ENCODE measurements at places on chromosomes 5 and 9. TPM values are rescaled to one million over a fixed set of nuclear protein-coding genes. Genes with fewer than 3 reads are reported as not detected.

DNA sequence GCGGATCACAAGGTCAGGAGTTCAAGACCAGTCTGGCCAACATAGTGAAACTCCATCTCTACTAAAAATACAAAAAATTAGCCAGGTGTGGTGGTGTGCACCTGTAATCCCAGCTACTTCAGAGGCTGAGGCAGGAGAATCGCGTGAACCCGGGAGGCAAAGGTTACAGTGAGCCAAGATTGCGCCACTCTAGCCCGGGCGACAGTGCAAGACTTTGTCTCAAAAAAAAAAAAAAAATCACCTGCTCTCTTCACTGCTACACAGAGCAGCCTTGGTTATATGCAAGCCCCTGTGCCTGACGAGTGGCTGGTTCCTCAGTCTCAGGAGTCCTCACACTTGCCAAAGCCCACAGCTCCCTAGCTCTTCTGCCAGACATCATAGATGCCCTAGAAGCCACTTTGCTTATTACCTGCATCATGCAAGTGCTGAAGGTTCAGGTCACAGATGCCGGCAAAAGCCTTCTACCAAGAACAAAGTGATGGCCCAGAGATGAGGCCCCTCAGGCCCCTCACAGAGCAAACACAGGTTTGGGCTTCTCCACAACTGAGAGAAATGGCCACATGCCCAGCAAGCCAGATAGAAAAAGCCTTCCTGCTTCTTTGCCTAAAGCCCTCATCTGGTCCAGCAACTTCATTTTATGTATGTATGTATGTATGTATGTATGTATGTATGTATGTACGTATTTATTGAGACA, 176.4 kb downstream of the AUH start:
- no peak for DNase-seq

Gene CCDC192
- total RNA-seq, result not detected

Gene WDR55
- total RNA-seq, result 19.2 TPM

- DNase-seq, result no peak
Measured at GRCh38 chr9:18707489-18708205, 233.7 kb downstream of the ADAMTSL1 start.

Gene CACFD1
- total RNA-seq, result 1.9 TPM

DNA sequence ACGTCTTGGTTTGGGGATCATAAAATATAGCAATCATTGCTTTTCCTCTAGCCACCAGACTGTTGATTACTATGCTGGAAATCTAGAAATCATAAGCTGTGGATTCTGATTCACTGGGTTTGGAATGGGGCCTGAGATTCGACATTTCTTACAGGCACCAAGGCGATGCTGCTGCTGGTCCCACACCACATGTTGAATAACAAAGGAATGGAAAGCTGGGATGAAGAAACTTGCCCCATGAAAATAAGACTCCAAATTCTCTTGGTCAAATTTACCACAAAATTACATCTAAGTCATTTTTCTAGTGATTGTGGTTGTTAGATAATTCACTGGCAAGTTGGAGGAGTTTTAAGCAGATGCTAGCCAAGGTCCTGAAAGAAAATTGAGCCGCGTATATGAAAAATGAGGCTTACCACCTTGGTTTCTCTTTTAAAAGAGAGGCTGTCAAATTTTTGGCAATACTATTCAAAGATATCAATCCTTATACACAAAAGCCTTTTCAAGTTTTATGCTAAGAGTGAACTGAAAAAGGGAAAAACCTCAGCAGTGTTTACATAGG, 23.0 kb upstream of the MEIKIN start:
- DNase-seq, result no peak

- DNase-seq, result peak; percentile 26
Measured at GRCh38 chr5:172944741-172945140, 14.5 kb upstream of the RPL26L1 start.

GRCh38 chr9:77935974-77936373, 95.6 kb downstream of the GNAQ start:
- no peak for DNase-seq

- DNase-seq, result peak; percentile 1
Measured at GRCh38 chr9:28234894-28235277, 661.6 kb upstream of the C9orf72 start.

DNA sequence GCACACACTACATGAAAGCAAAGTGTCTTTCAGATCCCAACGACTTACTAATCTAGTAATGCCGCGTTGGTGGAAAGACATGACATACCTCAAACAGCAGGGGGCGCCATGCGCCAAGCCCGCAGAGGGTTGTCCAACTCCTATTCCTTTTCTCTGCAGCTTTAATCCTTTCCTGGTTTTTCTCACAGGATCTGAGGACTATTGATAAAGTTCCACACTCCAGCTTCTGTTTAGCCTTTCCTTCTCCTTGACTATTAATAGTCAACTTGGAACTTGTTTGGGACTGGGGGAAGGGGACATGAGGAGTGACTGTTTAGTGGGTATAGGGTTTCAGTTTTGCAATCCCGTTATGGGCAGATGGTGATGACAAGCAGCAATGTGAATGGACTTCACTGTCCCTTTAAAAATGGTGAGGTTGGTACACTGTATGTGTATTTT, 62.9 kb downstream of the OTULIN start:
- DNase-seq, result peak; percentile 81

DNA sequence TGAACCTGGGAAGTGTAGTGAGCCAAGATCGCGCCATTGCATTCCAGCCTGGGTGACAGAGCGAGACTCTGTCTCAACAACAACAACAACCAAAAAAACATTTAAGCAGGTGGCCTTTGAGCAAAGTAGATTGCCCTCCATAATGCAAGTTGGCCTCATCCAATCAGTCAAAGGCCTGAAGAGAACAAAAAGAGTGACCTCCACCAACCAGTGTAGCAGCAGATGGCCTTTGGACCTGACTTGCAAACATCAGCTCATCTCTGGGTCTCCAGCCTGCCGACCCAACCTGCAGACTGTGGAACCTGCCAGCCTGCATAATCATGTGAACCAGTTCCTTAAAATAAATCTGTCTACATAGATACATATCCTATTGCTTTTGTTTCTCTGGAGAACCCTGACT, 7.5 kb downstream of the FRRS1L start:
- no peak for DNase-seq

Gene BSPRY
- not detected for total RNA-seq

GRCh38 chr5:97149709-97150108, 7.3 kb upstream of the LIX1 start:
- DNase-seq, result no peak

Gene CBY3
- total RNA-seq, result 0.18 TPM

DNA sequence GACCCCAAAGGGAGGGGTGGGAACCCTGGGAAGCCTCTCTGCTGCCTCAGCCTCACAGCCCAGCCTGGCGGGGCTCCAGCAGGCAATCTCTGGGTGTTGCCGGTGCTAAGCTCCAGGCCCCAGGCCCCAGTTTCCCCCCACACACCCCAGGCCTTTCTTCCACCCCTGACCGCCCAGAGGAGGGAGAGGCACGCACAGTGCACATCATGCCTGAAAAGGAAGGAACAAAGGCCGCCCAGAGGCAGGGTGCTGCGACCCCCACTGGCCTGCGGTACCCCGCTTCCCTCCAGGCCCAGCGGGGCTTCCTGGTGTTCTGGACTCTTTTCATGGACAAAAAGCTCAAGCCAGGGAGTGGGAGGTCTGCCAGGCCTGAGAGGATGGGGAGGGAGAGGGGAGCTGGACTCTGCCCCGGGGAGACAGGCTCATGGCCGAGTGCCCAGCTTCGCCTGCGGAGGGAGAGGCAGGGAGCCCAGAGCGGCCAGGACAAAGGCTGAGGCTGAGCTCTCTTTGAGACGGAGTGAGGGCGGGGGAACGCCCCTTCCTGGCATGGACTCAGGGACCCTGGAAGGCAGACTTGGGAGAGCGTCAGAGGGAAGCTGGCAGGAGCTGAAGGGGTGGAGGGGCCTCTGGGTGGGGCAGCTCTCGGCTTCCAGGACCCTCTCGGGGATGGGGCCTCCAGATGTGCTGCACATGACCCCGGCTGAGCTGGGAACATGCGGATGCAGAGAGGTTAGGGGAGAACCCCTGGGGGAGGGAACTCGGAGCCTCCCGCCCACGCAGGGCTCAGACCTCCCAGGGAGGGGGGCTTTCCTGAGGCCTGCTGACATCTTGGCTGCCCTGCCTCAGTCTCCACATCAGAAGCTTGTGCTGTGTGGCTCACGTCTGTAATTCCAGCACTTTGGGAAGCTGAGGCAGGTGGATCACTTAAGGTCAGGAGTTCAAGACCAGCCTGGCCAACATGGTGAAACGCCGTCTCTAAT, 1.8 kb upstream of the ENTPD2 start:
- DNase-seq, result peak; percentile 41

Gene DEPDC1B
- 10.0 TPM for total RNA-seq

- no peak for DNase-seq
Measured at GRCh38 chr5:169880012-169880663, 100.2 kb downstream of the INSYN2B start.

GRCh38 chr5:77709993-77710685, 66.0 kb downstream of the TBCA start:
- peak; percentile 3 for DNase-seq

Gene SPARC
- 1,186 TPM for total RNA-seq

- DNase-seq, result peak; percentile 61
Measured at GRCh38 chr9:121222524-121223171, 21.0 kb upstream of the RAB14 start.

DNA sequence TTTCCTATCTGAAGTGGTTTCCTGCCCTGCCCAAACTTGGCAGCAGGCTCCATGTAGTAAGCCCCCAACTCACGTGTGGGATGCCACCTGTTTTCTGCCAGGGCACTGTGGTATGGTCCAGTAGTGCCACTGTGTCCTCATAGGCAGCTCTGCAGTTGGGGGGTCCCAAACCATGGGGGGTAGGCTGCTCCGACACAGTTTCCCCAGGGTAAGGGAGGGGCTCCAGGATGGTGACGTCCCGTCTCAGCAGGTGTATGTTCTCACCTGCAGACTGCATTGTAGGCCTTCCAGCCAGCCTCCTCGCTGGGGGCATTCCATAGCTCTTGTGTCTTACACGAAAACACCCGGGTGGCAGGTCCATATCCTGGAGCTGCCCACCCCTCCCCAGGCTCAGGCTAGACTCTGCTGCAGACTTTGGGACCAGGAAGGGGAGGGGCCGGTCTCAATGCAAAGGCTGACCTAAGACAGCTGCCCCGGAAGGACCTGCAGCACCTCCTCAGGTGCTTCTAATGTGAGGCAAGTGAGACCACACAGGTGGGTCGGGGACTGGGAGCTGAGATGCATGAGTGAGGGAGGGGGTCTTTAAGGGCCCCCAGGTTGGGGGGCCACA, 330.5 kb upstream of the IRX4 start:
- no peak for DNase-seq

Gene IFNB1
- not detected for total RNA-seq

Gene TLX3
- total RNA-seq, result not detected

- DNase-seq, result peak; percentile 2
Measured at GRCh38 chr5:110727025-110727314, 499 bp upstream of the TMEM232 start.

DNA sequence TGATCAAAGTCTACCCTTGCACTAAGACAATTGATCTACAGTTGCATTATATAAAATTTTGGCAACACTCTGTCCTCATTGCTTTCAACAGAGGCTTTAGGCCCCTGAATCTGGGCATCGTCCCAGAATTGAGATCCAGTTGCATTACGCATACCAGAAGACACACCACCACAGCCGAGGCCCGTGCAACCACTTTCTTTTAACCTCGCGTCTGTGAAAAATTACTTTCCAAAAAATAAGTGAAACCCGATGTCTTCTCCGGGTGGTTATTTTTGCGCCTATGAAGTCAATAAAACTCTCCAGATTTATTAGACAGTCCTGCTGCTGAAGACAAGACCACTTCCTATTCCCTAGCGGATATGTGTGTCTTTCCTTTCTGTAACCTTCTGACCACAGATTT, 52.1 kb upstream of the NFIB start:
- DNase-seq, result peak; percentile 93

Gene AK6
- total RNA-seq, result 38.6 TPM

DNA sequence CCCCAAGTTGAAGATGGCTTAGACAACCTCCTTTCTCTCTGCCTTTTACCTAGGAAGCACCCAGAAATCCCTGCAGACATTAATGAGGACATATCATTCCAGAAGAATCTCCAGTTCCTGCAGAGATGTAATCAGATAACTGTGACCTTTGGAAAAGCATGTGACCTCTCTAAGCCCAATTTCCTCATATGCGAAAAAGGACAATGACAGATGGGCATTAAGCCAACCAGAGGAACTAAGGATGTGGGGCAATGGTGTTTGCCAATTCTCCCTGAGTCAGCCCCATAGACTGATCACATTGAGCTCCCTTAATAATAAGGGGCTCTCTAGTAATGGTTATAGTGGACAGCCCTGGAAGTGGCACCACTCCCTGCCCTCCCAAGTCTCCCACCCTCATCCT, 10.1 kb upstream of the FOXI1 start:
- DNase-seq, result no peak

DNA sequence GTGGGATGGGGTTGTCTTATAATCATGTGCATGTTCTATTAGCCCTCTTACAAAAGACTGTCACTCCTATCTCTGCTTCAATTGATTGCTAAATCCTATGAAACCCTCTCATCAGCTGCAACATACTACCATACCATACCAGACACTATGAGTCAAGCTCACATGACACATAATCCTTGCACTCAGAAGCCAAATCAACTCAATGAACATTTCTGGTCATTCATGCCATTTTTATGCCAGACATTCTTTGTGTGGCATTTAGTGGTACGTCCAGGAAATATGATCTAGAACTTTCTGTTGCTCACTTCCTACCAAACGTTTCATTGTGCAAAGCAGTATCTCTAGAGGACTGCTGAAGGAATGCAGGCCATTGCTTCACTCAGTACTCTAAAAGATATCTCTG, 159.2 kb upstream of the GNA14 start:
- peak; percentile 93 for DNase-seq

DNA sequence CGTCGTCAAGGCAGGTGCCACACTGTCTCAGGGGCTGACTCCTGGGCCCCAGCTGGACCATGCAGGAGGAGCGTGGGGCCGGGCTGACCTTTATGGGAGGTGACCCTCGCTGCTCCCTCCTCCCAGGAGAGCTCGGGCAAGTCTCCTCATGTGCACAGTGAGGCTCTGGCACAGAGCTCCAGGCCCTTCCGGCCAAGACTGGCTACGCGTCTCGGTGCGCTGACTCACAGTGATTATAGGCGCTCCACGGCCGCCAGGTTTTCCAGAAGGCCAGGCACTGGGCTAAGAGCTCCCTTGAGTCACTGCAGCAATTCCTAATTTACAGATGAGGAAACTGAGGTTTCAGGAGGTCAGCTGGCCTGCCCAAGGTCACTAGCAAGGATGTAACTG, 47.4 kb downstream of the VAV2 start:
- DNase-seq, result peak; percentile 62

- DNase-seq, result no peak
Measured at GRCh38 chr5:82861701-82862100, 215.5 kb downstream of the TMEM167A start.

Gene PFDN1
- total RNA-seq, result 92.8 TPM

- no peak for DNase-seq
Measured at GRCh38 chr9:14883310-14883944, 26.8 kb downstream of the FREM1 start.

DNA sequence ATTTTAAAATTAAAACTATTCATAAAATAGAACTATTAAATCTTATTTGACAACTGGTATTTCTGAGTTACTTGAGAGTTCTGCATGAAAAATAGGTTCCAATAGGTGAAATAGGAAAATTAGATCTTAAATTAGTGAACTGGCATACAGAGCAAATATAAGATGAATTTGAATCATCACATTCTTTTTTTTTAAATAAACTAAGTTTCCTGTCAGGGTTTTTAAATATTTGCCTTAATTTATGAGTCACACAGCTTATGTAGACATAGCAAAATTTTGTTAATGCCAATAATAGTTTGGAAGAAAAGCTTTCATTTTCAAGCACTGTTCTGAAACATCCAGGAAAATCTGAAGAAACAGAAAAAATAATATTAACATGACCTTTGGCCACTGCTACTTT, 311.7 kb upstream of the HAPLN1 start:
- DNase-seq, result peak; percentile 63

Data from IMR-90 (cell line).